ENCODE measurements at places on chromosomes 6 and 20.

DNA sequence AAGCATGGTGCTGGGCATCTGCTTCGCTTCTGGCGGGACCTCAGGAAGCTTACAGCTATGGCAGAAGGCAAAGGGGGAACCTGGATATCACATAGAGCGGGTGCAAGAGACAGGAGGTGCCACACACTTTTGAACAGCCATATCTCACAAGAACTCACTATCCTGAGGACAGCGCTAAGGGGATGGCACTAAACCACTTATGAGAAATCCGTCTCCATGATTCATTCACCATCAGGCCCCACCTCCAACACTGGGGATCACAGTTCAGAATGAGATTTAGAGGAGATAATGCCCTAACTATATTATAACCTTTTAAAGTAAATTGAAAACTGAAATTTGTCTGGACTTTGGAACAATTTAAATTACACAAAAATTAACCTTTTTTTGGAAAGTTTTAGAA lies 37.8 kb upstream of the SUMO4 start:
- no peak for DNase-seq

DNA sequence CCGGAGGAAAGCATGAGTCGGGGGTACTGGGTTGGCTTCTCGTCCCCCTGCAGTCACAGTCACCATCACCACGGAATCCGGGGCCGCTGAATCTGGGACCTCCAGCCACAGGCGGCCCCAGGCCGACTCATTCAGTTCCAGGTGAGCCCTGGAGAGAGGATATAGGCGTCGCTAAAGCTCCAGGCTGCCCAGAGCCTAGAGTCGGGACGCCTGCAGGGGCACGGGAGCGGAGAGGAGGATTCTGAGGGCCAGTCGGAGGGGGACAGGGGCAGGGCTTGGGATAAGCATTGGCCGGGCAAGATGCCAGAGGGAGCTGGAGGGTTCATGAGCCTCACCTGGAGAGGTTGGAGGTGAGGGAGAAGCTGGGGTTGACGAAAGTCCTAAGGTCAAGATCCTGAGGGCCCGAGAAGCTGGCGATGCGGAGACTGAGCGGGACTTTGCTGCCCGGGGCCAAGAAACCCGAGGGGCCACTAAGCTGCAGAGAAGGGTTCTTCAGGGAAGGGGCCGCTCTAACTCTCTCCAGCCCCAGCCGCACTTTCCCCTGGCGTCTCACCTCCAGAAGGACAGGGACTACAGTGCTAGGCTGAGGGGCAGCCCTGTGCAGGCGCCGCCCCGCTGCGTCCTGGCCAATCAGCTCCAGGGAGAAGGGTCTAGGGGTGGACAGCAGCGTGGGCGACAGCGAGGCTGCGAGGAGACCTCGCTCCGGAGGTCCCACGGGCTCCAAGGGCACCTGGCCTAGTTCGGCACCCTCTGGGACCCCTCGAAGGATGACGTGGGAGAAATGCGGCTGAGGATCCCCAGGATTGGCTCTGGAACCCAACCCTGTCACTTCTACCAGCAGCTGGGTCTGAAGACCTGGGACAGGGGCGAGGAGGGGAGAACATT lies 3.7 kb downstream of the SAPCD1 start:
- DNase-seq = no peak

DNA sequence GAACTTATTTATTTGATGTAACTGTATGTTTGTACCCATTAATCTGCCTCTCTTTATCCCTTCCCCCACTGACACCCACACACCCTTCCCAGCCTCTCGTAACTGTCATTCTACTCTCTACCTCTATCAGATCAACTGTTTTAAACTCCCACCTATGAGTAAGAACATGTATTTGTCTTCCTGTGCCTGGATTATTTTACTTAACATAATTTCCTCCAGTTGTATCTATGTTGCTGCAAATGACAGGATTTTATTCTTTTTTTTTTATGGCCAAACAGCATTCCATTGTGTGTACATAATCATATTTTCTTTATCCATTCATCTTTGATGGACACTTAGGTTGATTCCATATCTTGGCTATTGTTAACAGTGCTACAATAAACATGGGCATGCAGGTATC lies 49.3 kb downstream of the PHACTR2 start:
- DNase-seq = no peak

- DNase-seq = no peak
Measured at GRCh38 chr6:162618448-162619002, 109.0 kb downstream of the PRKN start.

DNA sequence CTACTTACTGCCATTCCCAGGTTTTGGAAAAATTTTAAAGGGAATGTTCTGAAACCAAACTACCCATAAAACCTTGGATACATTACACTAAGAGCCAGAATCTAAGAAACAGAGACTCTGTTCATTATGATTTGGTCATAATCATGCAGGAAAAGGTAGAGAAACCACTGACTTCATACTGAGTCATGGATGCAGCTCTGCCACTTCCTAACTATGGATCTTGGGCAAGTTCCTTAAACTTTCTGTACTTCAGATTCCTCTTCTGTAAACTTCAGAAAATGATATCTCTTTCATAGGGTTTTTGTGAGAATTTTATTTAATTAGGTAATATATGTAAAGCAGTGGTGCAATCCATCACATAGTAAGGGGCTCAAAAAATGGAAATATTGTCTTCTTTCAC lies 20.0 kb downstream of the PLA2G7 start:
- no peak for DNase-seq
